ENCODE measurements at places on chromosomes 6 and 20.

DNA sequence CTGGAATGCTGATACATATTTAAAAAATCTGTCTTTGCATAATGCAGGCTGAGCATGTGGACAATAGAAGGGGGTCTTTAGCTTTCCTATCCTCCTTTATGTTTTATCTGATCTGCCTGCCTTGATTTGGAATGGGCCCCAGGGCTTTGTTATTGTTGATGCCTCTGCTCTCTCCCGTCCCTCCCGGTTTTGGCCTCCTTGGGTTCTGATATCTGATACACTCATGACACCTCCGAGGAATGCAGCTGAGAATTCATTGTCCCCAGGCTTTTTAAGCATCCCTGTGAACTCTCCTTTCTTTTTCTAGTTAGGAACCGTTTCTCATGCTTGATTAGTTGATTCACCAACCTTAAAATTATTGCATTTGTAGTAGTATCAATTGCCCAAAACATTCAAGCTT, 185.5 kb upstream of the RALGAPA2 start:
- DNase-seq, result no peak

DNA sequence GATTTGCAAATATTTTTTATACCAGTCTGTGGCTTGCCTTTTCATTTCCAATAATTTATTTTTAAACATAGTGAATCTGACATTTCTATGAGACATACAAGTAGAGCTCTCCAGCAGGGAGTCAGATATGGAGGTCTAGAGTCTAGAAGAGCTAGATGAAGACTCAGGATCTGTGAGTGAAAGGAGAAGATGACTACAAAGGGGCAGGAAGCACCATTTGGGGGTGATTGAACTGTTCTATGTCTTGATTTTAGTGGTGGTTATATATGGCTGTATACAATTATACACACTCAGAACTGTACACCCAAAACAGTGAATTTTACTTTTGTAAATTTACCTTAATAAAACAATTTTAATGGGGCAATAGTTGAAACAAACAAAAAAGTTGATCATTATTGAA, 127.9 kb upstream of the BACH2 start:
- no peak for DNase-seq

DNA sequence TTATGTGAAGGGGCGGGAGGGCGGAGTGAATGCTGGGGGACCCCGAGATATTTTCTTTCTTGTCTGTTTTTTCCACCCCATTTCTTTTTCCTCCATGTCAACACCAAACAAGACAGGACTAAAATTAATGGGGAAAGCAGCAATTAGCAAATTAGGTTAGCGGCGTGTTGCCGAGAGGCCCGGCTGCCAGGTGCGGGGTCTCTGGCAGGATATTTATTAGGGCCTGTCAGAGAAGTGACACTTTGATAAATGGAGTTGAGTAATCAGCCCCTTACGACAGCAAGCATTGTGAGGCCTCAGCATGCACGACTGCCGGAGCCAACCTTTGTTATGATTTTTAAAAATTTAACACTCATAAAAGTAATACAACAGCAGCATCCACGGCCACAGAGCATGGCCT, 193.8 kb downstream of the DHX35 start:
- DNase-seq, result no peak

DNA sequence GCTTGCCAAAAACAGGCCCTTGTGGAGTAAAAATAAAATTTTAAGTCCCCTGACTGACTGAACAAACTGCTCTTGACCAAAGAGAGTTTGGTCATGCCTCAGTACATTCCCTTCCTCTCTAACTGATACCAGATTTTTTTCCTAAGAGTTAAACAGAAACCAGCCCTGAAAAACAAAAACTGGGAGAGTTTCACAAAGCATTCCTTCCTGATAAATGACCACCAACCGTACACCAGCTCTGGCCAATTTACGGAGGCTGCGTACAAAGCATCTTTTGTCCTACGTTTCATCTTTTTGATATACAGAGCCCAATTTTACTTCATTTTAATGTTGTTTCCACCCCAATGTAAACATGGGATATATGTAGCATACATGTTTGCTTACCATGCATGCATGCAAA, 477.4 kb upstream of the HTR1E start:
- no peak for DNase-seq

DNA sequence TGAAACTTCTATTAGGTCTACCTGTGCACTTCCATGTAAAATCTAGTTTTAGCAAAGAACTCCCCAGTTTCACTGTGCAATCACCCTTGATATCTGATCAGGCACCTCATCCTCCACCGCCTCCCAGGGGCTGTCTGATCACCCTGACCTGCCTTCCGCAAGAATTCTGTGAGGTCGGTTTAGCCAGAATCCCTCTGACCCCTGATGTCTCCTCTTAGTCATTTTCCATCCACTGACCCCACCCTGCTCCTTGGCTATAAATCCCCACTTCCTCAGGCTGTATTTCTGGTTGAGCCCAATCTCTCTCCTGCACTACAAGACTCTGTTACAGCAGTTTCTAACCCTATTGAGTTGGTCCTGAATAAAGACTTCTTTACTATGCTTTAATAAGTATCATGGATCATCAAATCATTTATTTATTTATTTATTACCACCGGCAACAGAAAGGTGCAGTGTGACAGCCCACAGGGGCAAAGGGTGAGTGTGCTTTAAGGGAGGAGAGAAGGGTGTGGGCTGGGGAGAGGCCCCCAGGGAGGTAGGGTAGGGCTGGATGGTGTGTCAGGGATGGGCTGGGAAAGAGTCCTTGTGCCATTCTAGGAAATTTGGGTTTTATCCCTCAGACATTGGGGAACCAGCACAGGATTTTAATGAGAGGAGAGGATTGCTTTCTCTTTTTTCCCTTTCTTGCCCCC, 11.2 kb upstream of the SERPINB6 start:
- DNase-seq, result no peak

DNA sequence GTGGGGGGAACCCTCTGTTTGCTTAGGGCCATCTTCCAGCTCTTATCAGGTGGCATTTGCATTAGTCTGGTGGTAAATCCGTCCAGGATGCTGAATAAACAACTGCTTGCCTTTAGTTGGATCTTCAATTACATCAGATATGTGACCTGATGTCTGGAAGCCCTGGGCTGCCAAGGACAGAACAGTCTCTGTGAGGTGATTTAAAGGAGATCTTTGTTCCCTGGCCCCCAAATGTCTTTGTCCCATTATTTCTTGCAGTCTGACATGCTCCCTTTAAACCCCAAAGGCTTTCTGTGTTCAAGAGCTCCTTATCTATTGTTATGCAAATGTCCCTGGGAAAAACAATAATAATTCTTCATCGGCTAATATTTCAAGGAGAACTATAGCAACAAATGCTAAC, 84.6 kb upstream of the SPTLC3 start:
- no peak for DNase-seq

DNA sequence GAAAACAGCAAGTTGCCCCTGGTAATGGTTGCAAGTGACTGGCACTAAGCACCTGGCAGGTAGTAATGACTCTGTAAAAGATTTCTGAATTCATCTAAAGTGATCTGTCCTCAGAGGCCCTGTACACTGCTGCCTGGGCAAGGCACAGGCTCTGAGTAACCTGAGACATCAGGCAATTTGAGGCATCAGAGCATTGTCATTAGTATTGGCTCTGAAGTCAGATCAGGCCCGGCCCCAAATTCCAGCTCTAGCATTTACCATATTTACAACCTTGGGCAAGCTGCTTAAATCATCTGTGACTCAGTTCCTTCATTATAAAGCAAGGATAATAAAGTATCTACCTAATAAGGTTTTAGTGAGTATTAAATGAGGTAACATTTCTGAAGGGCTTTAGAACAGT, 17.3 kb upstream of the TENT5A start:
- DNase-seq, result no peak

- DNase-seq, result no peak
Observed at GRCh38 chr6:135186255-135186654, 5.1 kb downstream of the MYB start.

- no peak for DNase-seq
Observed at GRCh38 chr6:87636315-87636714, 46.4 kb downstream of the ORC3 start.

- DNase-seq, result peak; percentile 56
Observed at GRCh38 chr20:20211274-20211987, 156.5 kb upstream of the INSM1 start.

DNA sequence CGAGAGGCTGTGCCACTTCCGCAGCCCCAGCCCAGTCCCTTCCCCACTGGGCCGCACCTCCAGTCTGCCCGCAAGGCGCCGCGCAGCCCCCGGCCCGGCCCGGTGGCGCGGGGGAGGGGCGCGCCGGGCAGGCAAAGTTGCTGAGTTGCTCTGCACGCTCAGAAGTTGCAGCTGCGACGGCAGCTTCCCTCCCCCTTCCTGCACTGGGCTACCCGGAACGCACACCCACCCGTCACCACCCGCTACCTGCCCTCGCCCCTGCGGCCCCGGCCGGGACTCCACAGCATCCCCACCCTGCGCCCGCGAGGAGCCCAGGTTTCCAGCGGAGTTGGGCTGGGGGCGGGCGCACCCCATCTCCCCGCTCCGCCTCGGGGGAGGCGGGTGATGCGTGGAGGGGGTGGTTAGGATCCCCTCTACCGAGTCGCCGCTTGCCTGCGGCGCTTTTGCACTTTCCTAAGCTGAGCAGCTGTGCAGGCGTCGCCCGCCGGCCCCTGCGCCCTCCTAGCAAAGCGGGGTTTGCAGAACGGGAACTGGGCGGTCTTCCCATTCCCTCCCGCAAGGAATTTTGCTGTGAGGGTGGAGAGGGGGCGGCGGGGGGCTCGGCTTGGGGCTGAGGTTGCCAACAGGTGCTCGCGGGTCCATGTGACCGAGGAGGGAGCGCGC, 55.9 kb upstream of the RREB1 start:
- no peak for DNase-seq

- peak; percentile 2 for DNase-seq
Observed at GRCh38 chr20:33621717-33622400, 40.3 kb upstream of the C20orf144 start.

- peak; percentile 59 for DNase-seq
Observed at GRCh38 chr6:32192608-32193039, at the start of gene GPSM3. Gene GPSM3 (minus strand): TSS chr6:32192643. CDS start chr6:32192513, 130 bp downstream.

DNA sequence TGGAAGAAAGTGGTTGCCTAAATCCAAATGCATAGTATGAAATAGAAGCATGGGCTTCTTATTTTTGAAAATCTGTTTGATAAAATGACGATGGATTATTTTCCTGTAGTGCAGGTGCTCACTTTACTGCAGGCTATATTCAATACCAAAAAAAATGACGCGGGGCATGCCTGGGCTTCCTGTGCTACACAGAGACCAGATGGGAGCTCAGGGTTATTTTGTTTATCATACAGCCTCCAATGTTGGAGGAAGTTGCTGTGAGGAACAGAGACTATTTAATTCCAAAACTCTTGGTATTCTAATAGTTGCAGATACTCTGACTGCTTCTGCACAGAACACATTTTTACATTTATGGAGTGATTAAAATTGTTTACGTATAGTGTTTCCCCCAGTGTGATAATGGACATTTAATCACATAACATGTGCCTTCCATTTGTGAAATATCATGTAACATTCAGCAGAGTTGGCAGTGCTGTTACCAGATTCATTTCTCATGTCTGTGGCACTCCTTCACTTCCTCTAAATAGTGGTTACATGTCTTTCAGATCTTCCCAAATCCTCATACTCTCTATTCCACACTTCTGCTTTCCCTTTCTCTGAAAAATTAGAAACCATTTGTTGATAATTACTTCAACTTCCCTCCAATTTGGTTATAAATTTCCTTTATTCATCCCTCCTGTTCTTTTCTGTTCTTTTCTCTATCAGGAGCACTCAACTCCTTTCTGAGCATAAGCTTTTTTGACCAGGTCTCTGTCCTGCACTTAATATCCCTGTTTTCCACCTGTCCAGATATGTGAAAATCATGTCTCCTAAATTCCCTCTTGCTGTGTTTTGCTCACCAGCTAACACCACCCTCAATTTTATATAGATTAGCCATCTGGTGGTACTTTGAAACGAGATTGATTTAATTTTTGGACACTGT, 121.6 kb downstream of the ADGRB3 start:
- DNase-seq, result no peak

GRCh38 chr20:48338717-48339116, 489.1 kb downstream of the PREX1 start:
- peak; percentile 72 for DNase-seq

- no peak for DNase-seq
Observed at GRCh38 chr6:167849846-167850459, 23.2 kb downstream of the AFDN start.

GRCh38 chr20:792248-792647, 23.9 kb upstream of the SLC52A3 start:
- DNase-seq, result no peak

GRCh38 chr6:80335121-80335531, 228.7 kb downstream of the BCKDHB start:
- no peak for DNase-seq

All from fibroblast of skin of back (primary cell).